ENCODE measurements at places on chromosomes 7 and 10. TPM values are rescaled to one million over a fixed set of nuclear protein-coding genes. Genes with fewer than 3 reads are reported as not detected.

The FAM241B gene
- total RNA-seq = 0.91 TPM

The TECPR1 gene
- 17.0 TPM for total RNA-seq

The PAX4 gene
- not detected for total RNA-seq

The LIPN gene
- total RNA-seq = not detected

The CXCL12 gene
- total RNA-seq = 17.7 TPM

The ZNF117 gene
- 12.9 TPM for total RNA-seq

The GPR15LG gene
- total RNA-seq = not detected

The CDK14 gene
- 70.8 TPM for total RNA-seq

The C7orf33 gene
- not detected for total RNA-seq

The AKAP9 gene
- total RNA-seq = 61.0 TPM

The SPDYE6 gene
- total RNA-seq = not detected

The PRF1 gene
- total RNA-seq = not detected

The ZRANB1 gene
- total RNA-seq = 54.4 TPM

The RPEL1 gene
- 0.13 TPM for total RNA-seq

The ZSCAN21 gene
- 9.0 TPM for total RNA-seq

The RPS24 gene
- 2,834 TPM for total RNA-seq

The FBXL13 gene
- total RNA-seq = 1.6 TPM

The SLC13A1 gene
- total RNA-seq = not detected

The C10orf105 gene
- 2.9 TPM for total RNA-seq

The COL28A1 gene
- total RNA-seq = 0.52 TPM

The PLCE1 gene
- 25.6 TPM for total RNA-seq

The CYP2C9 gene
- total RNA-seq = not detected

The EPHB6 gene
- total RNA-seq = 0.32 TPM

The PNLIPRP3 gene
- total RNA-seq = not detected

The LIPF gene
- total RNA-seq = not detected

The ASL gene
- 32.0 TPM for total RNA-seq

The ARMC3 gene
- total RNA-seq = 0.65 TPM

The KCP gene
- total RNA-seq = not detected

The CFAP43 gene
- 1.2 TPM for total RNA-seq

The THSD7A gene
- 0.22 TPM for total RNA-seq

The EPHB4 gene
- total RNA-seq = 34.0 TPM

The IQUB gene
- total RNA-seq = 1.2 TPM

The TMEM139 gene
- total RNA-seq = 0.11 TPM

The MSMB gene
- not detected for total RNA-seq

The VPS37D gene
- total RNA-seq = 2.7 TPM

The OPN1SW gene
- not detected for total RNA-seq

The CREM gene
- total RNA-seq = 38.0 TPM

The ABCB4 gene
- 0.65 TPM for total RNA-seq

The TLX1 gene
- total RNA-seq = not detected

The MASTL gene
- total RNA-seq = 13.9 TPM

The OLAH gene
- total RNA-seq = not detected

The EN2 gene
- total RNA-seq = not detected
